ENCODE measurements at places on chromosomes 2 and 18.
A peak's percentile ranks its signal among the peaks of the same experiment; 100 is the strongest.

DNA sequence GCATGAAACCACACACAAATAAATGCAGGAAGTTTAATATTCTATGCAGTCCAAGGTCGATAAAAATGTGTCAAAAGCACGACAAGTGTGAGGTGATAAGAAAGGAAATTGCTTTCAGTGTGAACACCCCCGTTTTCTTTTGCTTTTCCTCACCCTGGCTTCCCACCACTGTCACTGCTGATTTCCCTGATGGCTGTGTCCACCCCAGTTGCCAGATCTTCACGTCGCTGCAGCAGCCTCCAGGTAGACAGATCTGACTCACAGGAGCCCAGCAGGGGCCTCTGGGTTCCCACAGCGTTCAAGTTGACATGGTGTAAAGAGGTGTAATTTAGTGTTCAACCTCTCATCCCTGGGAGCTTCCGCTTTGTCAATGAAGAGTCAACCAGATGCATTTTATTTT, 128.0 kb upstream of the TACR1 start:
- DNase-seq, result no peak

DNA sequence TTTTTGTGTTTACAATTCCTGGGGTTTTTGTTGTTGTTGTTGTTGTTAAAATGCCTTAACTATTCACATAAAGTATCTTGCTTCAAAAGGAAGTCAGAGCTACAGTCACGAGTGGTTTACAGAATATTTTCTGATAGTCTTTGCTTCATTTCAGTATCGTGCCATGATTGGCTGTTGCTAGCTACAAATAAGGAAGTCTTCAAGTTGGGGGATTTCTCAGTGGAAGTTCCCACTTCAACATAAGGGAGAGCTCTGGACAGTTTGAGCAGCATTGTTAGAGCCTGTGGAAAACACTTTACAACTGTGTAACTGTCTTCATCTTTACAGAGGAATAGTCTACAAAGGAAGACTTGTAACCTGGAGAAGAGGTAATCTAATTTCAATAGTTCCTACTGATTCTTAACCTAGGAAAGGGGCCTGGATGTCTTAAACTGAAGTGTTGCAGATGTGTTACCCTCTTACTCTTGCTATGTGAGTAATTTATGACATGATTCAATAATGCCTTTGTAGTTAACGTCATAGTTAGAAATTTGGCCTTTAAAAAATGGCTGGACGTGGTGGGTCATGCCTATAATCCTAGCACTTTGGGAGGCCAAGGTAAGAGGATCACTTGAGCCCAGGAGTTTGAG, 23.4 kb upstream of the TANK start:
- peak; percentile 91 for DNase-seq

GRCh38 chr2:118665784-118666529, 181.5 kb downstream of the EN1 start:
- no peak for DNase-seq

- peak; percentile 92 for DNase-seq
Measured at GRCh38 chr2:127386764-127387654, 766 bp downstream of the MAP3K2 start.

- no peak for DNase-seq
Measured at GRCh38 chr18:47779381-47779780, 151.1 kb downstream of the SMAD2 start.

- no peak for DNase-seq
Measured at GRCh38 chr2:217988840-217989204, 14.0 kb downstream of the TNS1 start.

DNA sequence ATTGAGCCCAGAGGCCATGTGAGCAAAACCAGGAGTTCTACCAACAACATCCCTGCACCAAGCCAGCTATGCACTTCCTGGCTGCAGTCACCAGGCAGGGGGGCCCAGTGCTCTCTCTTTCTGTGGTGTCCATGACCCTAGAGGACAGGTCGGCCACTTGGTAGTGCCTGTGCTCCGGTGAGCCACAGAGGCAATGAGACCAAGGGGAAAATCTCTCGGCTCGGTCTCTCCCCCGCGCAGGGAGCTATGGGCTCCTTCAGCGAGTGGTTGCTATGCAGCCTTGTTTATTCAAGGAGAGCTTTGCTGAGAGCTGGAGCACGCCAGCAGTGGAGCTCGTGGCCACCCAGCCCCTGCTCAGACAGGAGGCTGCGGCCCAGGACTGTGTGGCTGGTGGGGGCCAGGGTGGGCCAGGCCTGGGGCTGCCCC, at the start of gene TOGARAM2:
Gene TOGARAM2, plus strand, starts transcription at position 283 of the 426 bp plus-strand sequence. CDS start 13,537 bp downstream, outside the sequence.
- DNase-seq, result no peak

GRCh38 chr2:119279666-119280065, 56.0 kb downstream of the STEAP3 start:
- DNase-seq, result no peak

- no peak for DNase-seq
Measured at GRCh38 chr2:114805195-114805594, 362.8 kb downstream of the DPP10 start.

- DNase-seq, result peak; percentile 84
Measured at GRCh38 chr2:24493713-24494112, 2.7 kb downstream of the NCOA1 start.

GRCh38 chr2:862731-863466, 87.8 kb upstream of the SNTG2 start:
- no peak for DNase-seq

GRCh38 chr18:21341141-21341540, 99.1 kb downstream of the GREB1L start:
- DNase-seq, result no peak

GRCh38 chr18:40962784-40963183, 992.2 kb upstream of the PIK3C3 start:
- no peak for DNase-seq

GRCh38 chr2:208186465-208186864, 3.4 kb downstream of the C2orf80 start:
- no peak for DNase-seq

DNA sequence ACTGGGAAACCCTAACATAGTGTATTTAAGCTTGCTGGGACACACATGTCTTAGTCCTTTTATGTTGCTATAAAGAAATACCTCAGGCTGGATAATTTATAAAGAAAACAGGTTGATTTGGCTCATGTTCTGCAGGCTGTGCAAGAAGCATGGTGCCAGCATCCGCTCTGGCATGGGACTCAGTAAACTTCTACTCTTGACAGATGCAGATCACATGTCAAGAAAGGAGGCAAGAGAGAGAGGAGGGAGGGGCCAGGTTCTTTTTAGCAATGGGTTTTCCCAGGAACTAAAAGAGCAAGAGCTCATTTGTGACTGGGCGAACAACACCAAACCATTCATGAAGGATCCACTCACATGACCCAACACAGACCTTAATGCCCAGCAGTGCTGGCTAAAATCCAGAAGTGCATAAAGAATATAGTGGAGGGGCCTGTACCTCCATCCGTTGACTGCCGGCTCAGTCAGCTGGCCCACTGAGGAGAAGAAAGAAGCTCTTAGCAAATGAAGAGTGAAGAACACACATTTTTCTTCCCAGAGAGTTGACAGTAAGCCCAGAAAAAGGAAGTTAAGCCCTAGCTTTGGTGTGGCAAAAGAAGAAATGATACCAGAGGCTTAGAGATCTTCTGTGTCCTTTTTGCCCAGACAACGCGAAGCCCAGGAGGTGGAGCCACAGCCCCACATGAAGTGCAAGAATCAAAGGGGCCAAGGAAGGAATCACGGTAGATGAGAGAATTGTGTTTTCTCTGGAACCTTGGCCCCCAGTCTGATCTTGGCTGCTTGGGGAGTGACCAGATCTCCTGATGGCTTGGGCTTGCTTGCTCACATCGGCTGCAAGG, 183.5 kb upstream of the FAM98A start:
- DNase-seq, result no peak

DNA sequence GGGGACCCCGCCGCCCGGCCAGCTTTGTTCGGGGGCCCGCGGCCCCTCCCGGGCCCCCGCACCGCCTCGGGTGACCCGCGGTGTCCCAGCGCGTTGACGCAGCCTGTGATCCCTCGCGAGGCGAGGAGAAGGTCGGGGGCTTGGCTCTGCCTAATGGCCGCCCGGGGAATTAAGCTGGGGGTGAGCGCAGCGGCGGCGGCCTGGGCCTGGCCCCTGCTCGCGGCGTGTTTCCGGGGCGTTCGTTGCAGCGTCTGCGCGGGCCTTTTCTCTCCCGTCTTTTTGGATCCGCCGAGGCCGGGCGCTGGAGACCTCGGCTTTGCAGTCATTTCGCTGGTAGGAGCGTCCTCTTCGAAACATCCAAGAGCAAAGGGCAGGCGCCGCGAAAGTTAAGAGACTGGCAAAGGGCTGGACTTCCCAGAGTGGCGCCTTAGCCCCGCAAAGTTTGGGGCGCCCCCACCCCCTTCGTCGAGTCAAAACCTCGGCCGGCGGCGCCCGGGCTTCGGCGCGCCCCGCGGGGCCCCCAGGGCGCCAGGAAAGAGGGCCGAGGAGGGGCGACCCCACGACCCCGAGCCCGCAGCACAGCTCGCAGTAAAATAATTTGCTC, 1.3 kb downstream of the SALL3 start:
- no peak for DNase-seq

DNA sequence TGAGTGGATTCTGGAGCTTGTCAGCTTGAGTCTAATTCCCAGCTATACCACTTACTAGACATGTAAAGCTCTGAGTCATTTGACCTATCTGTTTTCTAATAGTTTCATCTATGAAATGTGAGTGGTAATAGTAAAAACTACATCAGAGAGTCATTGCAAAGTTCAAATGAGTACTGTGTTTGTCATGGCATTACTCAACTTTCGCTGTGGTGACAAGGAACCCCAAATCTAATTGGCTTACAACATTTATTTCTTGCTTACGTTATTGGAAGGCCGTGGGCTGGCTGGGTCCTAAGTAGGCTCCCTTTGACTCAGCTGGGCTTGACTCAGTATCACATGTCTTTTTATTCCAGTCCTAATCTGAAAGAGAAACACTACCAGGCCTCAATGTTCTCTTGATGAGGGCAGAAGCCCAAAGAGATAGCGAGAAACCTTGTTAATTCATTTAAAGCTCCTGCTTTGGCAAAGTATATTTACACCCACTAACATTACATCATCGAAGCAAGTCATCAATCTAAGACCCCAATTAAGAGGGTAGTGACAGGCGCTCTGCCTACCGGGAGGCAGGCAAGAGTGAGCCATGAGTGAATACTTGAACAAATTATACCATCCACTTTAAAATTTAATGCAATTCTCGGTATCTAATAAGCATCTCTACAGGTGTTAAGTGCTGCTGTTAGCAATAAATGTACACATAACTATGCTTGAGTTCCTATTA, 431.8 kb upstream of the SPHKAP start:
- no peak for DNase-seq

DNA sequence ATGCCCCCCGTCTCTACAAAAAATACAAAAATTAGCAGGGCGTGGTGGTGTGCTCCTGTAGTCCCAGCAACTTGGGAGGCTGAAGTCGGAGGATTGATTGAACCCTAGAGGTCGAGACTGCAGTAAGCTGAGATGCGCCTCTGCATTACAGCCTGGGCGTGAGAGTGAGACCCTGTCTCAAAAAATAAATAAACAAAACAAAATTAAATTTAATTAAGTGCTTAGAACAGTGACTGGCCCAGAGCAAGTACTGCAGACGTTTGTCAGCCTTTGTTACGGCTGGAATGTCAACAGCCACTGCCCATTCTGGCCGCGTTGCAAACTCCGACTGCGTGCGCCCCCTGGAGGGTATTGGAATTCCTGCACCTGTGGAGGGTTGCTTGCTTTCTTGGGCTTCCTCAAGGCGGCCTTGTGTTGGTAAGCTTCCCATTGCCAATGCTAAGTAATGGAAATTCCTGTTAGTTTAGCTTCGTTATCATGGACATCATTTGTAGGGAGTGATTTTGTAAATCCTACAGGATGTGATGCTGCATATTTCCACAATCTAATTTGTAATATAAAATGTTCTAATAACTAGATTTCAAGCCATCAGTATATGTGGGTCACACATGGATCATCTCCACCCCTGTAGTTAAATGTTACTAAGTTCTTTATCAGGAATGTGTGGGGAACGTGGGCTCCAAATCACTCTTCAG, 15.9 kb upstream of the ATP6V1B1 start:
- peak; percentile 84 for DNase-seq

DNA sequence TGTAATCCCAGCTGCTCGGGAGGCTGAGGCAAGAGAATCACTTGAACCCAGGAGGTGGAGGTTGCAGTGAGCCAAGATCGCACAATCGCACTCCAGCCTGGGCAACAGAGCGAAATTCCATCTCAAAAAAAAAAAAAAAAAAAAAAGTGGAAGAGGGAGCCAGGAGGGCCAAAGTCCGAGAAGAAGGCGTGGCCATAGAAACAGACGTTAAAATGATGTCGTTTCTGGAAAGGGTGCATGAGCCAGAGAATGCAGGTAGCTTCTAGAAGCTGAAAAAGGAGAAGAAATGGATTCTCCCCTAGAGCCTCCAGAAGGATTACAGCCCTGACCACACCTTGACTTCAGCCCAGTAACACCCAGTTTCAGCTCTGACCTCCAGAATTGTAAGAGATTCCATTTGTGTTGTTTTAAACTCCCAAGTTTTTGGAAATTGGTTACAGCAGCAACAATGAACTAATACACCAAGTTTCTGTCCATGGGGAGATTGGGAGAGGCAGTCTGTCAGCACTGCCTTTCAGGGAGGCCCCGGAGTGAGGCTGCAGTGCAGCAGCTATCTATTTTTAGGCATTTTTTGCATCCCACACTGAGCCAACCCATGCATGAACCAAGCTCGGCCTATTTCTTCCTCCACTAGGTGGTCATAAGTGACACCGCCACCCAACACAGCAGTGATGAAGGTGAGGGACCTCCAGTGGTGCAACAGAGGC, 14.2 kb upstream of the TRAF3IP1 start:
- DNase-seq, result no peak

- DNase-seq, result peak; percentile 64
Measured at GRCh38 chr18:40159141-40160017, 1795.7 kb upstream of the PIK3C3 start.

DNA sequence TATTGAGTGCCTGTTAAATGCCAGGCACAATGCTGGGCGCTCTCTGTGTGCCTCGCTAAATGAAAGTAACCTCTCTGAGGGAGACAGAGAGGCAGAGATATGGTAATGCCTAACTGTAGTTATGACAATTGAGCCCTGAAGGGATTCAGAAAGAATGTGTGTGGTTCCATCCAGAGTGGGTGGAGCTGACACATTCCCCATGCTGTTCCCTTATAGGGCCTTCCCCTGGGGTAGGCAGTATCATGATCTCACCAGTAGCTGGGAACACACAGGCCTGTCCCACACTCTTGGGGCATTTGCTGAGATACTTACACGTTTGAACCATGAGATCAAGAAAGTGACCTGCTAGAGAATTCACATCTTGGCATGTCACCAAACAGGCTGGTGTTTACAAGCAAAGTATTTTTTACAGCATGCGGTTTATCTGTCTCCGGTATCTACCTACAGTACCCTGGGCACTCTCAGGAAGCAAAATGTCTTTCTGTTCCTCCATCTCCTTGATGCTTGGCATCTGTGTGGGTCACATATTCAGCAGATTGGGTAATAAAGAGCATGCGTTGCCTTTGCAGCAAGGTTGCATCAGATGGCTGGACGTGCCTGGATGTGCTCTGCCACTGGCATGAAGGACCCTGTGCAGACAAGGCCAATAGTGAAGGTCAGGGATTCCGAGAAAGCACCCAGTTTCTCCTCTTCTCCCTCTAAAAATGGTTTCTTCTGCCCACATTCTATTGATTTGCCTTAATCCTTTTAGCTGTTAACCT, 9.4 kb downstream of the CTIF start:
- DNase-seq, result peak; percentile 31
